Gastroesophageal sphincter (tissue), 4 donors: ENCODE measurements at places on chromosomes 11 and 22. TPM values are rescaled to one million over a fixed set of nuclear protein-coding genes. Genes with fewer than 3 reads are reported as not detected.

DNA sequence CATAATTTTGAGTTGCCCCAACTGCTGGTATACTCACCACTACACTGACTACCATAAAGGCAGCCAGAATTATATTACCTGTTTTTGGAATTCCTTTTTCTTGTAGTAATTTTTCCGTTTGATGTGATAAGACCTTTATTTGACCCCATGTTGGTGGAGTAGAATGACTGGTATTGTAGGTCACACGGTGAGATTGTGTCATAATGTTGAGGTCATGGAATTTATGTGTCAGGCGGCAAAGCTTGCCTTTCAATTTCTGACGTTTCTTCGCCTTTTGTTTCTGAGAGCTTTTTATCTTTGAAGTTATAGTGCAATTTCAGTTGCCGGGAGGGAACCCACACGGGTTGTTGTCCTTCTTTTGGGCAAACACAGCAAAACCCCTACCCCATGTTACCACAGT lies 13.0 kb downstream of the OR52K1 start:
- ATAC-seq, result no peak

- ATAC-seq, result no peak
These were observed 31.6 kb downstream of the MAFF start for GRCh38 chr22:38233427-38233826.

DNA sequence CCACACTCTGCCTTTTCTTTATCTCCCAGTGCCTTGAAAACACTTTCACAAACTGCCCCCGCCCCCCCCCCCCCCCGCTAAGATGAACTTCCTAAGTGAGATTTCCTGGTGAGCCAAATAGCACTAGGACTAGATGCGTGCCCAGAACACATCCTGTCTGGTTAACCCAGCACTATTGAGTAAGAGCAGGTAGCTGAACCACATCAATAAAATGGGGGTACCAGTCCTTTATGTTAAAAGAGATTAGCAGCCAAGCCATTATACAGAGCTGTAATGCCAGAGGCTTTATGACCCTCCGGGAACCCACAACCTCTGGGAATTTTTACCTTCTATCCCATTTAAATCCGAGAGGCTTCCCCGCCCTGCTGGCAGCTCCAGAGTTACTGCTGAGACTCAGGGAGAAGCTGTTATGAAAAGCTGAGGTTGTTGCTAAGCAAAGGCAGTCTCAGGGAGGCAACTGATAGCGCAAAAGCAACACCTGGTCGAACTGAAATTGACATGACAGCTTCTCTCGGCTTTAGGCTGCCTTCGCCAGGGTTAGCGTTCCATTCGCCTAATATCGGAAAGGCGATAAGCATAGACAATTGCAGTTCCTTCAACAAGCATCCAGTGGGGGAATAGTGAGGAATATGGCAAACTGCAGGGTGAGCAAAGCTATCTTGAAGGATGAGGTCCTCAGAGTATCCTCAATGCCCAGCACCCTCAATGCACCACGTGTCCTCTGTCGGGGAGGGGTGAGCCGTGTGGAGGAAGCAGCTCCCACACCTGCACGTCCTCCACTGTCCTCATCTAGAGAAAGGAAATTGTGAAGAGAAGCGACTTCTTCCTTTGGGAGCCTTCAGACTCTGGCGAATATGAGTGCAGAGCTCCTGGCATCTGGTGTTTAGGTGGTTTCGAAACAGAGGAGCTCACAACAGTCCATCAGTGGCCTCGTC lies 977.0 kb downstream of the NTM start:
- no peak for ATAC-seq

- peak; percentile 8 for ATAC-seq
These were observed 50.3 kb downstream of the TRIOBP start for GRCh38 chr22:37747080-37747714.

DNA sequence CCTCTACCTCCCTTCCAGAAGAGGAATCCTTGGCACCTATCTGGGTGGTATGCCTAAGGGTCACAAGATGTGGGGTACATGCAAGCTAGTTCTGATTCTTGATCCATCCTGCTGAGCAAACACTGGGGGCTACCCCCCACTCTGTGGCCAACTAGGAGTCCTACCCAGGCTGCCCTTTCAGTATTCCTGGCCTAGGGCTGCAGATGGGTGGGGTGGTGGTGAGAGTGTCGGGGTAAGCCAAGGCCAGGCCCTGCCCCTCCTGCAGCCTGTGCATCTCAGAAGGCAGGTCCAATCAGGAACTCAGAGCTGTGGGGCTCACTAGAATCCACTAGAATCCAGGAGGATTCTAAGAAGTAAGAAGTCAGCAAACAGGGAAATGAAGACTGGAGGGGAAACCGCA lies 10.9 kb downstream of the SSH3 start:
- ATAC-seq, result no peak

DNA sequence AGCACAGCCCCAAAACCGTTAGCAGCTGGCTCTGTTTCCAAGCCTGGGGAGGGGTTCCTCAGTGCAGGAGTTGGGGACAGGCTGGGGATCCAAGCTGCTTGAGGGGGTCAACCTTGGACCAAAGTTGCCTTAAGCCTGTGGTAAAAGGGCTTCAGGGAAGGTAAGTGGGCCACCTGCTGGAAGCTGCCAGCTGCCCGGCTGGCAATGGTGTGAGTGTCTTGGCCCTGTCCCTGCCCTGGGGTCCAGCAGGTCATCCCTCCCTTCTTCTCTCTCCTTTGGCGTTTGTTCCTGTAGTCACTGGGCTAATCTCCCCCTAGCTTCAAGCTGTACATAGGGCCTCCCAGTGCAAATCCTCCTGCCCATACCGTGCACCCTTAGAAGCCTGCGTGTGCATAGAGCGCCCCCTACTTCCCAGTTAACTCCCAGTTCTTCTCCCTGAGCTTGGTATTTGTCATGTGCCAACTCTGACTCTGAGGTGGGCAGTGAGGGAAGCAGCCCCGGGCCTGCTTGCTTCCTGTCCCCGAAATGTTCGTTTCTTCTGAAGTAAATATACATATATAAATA lies 4.4 kb downstream of the TMEM258 start:
- no peak for ATAC-seq

GRCh38 chr11:64060861-64061444 lies 25.2 kb downstream of the FLRT1 start:
- ATAC-seq, result no peak

- ATAC-seq, result peak; percentile 83
These were observed 7.5 kb downstream of the HSPA8 start for GRCh38 chr11:123054301-123055065.

DNA sequence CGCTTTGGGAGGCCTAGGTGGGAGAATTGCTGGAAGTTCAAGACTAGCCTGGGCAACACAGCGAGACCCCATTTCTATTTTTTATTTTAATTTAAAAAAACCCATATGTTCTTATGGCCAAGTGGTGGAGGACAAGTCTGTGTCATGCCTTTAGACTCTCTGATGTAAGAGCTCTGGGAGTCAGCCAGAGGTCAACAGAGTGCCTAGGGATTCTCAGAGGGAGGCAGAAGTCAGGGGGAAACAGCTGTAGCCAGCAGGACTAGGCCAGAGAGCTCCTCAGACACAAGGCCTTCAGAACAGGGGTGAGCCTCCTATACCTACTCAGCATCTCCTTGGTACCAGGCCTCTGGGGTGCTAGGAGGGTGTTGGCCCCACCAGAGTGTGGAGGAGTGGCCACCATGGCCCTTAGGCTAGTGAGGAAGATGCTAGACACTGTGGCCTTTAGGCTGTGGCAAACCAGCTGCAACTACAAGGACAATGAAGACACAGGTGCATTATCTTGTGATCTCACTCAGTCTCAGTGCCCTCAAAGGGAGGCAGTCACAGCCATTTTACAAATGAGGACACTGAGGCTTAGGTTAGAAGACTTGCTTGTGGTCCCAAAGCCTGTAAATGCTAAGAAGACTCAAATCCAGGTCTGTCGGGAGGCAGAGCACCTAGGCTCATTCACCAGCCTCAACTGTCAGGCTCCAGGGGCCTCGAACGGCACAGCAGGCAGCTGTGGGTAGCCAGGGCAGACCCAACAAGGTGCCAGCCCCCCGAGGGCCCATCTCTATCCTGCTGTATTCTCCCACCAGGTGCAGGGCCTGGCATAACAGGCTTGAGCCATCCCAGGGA lies 5.0 kb downstream of the ZP1 start:
- ATAC-seq, result peak; percentile 60

- ATAC-seq, result peak; percentile 73
These were observed 2.2 kb downstream of the APOA1 start for GRCh38 chr11:116835042-116835772.

GRCh38 chr22:33114565-33114964 lies 56.4 kb upstream of the SYN3 start:
- ATAC-seq, result no peak

DNA sequence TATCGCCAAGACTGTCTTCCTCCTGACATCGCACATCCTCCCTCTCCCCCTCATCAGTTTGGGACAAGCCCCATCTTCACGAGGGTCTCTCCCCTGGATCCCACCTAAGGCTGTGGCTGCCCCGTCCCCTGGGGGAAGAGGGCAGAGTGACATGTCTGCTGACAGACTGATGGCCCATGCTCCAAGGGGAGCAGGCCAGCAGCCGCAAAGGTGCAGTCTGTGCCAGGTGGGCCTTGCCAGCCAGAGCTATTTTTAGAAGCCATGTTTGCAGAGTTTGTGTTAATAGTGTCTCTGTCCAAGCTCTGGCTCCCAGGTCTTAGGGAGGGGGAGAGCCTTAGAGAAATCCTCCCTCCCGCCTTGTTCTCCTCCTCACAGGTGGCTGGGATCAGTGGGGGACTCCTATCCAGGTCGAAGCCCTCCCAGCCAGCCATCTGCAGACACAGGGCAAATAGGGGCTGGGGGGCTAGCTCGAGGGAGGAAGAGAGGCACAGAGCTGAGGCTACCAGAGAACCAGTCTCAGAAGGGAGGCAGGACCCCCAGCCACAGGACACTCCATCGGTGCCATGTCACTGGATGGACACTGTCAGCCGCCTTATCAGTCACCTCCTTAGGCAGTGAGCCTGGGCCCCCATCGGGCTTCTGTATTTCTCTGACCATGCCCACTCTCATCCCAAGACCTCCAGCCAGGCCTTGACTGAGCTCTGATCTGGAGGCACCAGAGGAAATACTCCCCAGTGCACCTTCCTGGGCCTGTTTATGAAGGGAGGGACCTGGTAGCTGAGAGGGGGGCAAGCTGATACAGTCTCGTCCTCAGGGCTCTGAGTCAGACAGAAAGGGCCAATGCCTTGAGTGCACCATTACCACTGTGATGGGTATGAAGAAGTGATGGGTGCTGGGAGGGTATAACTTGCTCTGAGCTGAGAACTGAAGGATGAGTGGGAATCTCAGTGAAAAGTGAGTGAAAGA lies 49.3 kb downstream of the CHRDL2 start:
- ATAC-seq, result peak; percentile 63

DNA sequence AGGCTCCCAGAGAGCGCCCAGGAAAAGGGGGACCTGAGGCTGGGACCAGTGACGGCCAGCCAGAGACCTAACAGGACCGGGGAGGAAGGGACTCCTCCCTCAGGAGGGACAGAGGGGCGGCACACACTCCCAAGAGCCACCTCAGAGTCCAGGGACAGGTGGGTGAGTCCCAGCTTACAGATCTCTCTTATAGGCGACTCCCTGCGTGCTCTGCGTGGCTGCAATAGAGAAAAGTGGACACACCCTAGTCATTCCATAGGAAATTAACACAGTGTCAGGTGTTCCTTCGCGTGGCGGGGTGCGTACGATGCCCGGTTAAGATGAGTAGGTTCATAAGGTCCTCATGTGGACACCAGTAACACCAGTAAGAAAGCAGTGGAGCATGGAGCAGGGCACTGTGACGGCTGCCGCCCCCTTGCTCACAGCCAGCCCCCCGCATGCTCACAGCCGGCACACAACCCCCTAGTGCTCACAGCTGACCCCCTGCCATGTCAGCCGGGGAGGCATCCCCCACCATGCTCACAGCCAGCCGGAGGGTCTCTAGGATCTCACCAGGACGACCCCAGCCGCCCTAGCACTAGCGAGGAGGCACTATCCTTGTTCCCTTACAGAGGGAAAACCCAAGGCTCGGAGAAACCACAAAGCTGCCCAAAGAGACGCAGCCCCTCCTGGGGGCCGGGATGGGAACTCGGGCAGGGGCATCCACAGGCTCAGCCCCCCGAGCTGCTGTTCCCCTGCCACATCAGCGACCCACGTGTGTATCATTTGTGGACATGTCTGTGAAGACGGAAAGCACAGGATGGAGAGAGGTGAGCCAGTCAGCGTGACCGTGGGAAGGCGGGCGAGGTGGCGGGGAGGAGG lies 426.8 kb downstream of the TBC1D22A start:
- no peak for ATAC-seq

- ATAC-seq, result no peak
These were observed 74.7 kb upstream of the CD44 start for GRCh38 chr11:35064114-35064800.

- no peak for ATAC-seq
These were observed 4.0 kb downstream of the ANKRD13D start for GRCh38 chr11:67293090-67293489.

- no peak for ATAC-seq
These were observed 98.2 kb downstream of the ARHGAP20 start for GRCh38 chr11:110614031-110614430.

- peak; percentile 53 for ATAC-seq
These were observed 59.3 kb upstream of the NUP160 start for GRCh38 chr11:47907499-47907898.

GAL3ST1 gene
- 3.0 TPM for total RNA-seq

TRIM51 gene
- total RNA-seq, result not detected

CWF19L2 gene
- total RNA-seq, result 47.3 TPM

HBB gene
- total RNA-seq, result 148 TPM

OR2AT4 gene
- not detected for total RNA-seq

SLC17A6 gene
- not detected for total RNA-seq

SCARF2 gene
- total RNA-seq, result 22.1 TPM

MAPK11 gene
- 6.8 TPM for total RNA-seq

SLC5A1 gene
- 1.2 TPM for total RNA-seq
